ENCODE measurements at places on chromosomes 4 and X.
A peak's percentile ranks its signal among the peaks of the same experiment; 100 is the strongest.

DNA sequence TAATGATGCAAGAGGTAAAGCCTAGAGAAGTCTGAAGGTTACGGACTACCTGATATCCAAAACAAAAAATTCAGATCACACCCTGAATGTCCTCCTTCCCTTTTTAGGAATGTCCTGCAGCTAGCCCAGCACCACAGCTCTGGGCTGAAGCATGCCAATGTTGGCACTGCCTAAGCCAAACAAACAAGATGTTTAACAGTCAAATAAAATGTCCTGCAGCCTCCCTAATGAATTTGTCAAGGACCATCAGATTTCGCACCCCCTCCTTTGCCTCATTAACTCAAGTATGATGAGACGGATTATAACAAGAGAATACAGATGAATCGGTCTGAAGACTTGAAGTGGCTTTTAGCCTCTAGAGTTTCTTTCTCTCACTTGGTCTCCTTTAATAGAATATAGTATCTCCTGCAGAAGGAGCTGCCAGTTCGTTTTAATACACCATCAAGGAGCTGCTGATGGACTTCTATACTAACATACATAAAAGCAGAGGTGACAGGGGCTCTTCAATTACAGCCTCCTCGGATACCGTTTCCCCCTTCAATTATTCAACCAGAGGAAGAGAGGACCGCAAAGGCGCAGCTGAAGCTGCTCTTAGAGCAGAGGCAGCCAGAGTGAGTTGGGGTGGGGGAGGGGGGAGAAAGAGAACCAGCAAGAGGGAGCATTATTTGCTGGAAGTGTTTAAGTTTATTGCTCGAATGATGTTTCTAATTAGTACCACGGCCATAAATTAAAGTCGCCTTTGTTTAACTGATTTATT lies 3.0 kb upstream of the MAB21L2 start:
- DNase-seq, result no peak

- DNase-seq, result peak; percentile 54
Observed at GRCh38 chrX:1521459-1521956, 15.5 kb downstream of the P2RY8 start.

GRCh38 chr4:26609391-26609790 lies 25.5 kb downstream of the TBC1D19 start:
- no peak for DNase-seq

DNA sequence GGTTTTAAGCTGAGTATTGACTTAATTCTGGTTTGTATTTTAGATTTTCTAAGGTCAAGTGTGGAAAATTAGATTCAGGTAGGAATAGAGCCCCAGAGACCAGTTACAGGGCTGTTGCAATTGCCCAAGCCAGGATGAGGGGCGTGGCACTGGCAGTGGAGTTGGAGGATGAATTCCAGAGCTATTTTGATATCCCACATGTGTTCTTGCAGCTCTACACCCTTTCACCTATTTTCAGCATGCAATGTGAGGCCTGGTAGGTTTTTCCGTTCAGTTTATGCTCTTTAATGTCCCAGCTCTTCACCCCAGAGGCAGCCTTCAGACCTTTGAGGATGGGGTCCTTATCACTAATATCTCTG lies 17.9 kb upstream of the OGT start:
- DNase-seq, result no peak

- DNase-seq, result no peak
Observed at GRCh38 chr4:120277391-120277790, 210.7 kb upstream of the MAD2L1 start.

DNA sequence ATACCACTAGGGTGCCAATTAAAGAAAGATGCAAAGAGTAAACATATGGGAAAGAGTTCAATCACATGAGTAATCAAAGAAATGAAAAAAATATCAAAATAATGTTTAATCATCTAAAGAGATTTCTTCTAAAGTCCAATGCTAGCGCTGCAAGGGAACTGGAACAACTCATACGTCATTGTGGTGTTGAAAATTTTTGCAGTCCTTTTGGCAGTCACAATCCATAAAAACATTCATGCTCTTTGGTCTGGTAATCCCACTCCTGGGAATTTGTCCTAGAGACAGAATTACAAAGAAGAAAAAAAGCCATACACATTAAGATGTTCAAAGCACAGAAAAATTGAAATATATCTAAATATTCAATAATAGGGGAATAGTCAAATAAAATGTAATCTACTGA lies 4.6 kb downstream of the P2RY4 start:
- no peak for DNase-seq

- DNase-seq, result no peak
Observed at GRCh38 chrX:9654929-9655328, 110.7 kb downstream of the GPR143 start.

DNA sequence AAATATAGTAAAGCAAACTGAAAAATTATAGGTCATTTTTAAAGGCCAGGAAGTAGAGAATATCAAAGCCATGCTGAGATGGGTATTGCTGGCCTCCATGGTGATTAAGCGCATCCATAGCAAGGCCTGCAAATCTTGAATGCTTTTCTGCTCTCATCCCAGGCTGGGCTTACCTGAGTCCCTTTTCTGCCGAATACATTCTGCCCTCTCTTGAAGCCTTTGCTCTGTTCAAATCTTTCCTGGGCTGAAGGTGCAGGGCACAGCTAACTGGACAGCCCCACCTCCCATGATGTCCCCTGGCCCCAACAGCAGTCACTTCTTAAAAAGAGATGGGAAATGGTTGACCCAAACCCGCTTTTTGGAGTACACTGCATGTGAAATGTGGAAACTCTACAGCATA lies 10.1 kb upstream of the EIF1AX start:
- DNase-seq, result no peak

DNA sequence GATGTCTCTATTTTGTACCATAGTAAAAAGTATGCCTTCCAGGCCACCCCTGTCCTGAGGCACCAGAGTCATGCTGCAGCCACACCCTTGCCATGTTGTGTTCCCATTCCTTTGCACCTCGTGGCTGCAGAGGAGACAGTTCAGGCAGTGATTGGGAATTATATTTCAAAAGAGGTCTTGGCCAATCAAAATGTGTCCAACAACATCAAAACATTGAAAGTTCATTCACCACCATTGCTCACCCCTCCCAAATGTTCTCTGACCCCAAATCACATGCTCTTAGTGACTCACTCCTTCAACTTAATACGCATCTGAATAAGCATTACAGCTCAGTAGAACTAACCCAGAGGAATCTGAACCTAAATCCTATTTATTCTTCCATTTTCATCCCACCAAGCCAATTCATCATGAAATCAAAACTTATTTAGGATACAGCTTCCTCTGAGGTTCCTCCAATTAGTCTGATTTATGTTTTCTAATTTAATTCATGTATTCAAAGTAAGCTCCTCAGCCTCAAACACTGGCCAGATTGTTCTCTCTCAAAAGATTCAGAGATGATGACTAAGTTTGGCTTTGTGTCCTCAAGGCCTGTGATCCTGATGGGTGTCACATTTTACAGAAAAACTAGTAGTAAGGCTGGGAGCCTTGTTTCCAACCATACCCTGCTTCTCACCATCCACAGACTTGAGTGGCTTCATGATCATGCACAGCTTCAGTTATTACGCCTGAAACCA lies 323.2 kb upstream of the INTU start:
- DNase-seq, result no peak
